ENCODE measurements at places on chromosomes 6 and 20. TPM values are rescaled to one million over a fixed set of nuclear protein-coding genes. Genes with fewer than 3 reads are reported as not detected.

Gene DPPA5
- not detected for total RNA-seq

Gene ECT2L
- not detected for total RNA-seq

Gene PLA2G7
- total RNA-seq, result 6.4 TPM

Gene NXT1
- 47.4 TPM for total RNA-seq

Gene INSM1
- not detected for total RNA-seq

Gene DUSP15
- not detected for total RNA-seq

Gene CPXM1
- not detected for total RNA-seq

Gene PAX1
- total RNA-seq, result not detected

Gene EPHA7
- total RNA-seq, result under 0.01 TPM

Gene TSPO2
- not detected for total RNA-seq

Gene NOX3
- not detected for total RNA-seq

Gene MARCKS
- 52.6 TPM for total RNA-seq

Gene EYA2
- not detected for total RNA-seq

Gene CCDC167
- total RNA-seq, result 27.4 TPM

Gene TCP11
- total RNA-seq, result not detected

Gene ERVFRD-1
- total RNA-seq, result not detected

Gene CD2AP
- 40.4 TPM for total RNA-seq

Gene CDH22
- total RNA-seq, result not detected

Gene ZNF165
- total RNA-seq, result 5.3 TPM

Gene ADGRF4
- 2.8 TPM for total RNA-seq

Gene PLN
- not detected for total RNA-seq

Gene HDGFL1
- not detected for total RNA-seq

Gene RPS6KA2
- total RNA-seq, result 8.3 TPM

Gene CST7
- not detected for total RNA-seq

Gene MUCL3
- not detected for total RNA-seq

Gene HNF4A
- total RNA-seq, result not detected

Gene TAB2
- total RNA-seq, result 40.1 TPM

Gene SIRPD
- not detected for total RNA-seq

Gene MOCS1
- 4.6 TPM for total RNA-seq

Gene WASF1
- total RNA-seq, result 21.1 TPM

Gene PERP
- total RNA-seq, result 297 TPM

Gene PTCHD4
- total RNA-seq, result 0.20 TPM

Measured in foreskin keratinocyte (primary cell).